ENCODE measurements at places on chromosomes 11 and 22.

DNA sequence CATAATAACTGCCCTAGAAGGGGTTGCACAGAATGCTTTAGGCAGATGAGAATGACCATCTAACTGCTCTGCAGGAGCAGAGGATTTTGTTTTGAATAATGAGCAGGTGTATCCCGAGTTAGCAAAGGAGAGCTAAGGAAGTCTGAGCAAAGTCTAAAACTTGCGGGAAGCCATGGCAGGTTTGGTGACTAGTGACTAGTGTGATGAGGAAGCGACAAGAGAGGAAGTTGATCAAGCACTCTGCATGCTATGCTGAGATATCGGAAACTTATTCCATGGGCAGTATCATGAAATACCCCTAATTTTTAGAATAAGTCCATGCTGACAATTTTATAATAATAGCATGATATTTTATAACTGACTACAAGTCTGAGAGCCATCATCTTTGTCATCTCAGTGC, 12.9 kb downstream of the OLFML1 start:
- DNase-seq: no peak

DNA sequence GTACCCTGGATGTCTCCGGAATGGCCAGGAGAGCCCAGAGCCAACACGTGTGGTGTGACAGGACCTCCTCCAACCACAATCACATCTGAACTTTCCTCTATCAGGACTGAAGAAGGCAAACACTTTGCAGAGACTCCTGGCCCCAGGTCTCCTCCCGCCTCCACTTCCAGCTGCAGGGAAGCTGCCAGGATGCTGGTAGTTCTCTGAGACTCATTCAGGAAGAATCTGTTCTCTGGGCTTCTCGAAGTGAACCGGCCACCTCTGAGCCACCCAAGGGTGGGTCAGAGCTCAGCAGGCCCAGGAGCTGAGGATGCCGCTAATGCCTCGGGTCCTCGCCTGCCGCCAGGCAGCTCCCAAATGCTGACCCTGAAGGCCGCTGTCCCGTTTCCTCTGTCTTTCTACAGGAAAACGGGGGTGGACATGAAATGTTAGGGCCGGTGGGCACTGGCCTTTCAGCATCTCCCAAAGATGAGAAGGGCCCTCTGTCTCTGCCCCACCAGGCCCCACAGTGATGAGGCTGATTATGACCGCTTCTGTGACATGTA, 789.9 kb downstream of the BRD1 start:
- no peak for DNase-seq

- DNase-seq: no peak
Observed at GRCh38 chr11:87259736-87260135, 222.0 kb downstream of the TMEM135 start.

DNA sequence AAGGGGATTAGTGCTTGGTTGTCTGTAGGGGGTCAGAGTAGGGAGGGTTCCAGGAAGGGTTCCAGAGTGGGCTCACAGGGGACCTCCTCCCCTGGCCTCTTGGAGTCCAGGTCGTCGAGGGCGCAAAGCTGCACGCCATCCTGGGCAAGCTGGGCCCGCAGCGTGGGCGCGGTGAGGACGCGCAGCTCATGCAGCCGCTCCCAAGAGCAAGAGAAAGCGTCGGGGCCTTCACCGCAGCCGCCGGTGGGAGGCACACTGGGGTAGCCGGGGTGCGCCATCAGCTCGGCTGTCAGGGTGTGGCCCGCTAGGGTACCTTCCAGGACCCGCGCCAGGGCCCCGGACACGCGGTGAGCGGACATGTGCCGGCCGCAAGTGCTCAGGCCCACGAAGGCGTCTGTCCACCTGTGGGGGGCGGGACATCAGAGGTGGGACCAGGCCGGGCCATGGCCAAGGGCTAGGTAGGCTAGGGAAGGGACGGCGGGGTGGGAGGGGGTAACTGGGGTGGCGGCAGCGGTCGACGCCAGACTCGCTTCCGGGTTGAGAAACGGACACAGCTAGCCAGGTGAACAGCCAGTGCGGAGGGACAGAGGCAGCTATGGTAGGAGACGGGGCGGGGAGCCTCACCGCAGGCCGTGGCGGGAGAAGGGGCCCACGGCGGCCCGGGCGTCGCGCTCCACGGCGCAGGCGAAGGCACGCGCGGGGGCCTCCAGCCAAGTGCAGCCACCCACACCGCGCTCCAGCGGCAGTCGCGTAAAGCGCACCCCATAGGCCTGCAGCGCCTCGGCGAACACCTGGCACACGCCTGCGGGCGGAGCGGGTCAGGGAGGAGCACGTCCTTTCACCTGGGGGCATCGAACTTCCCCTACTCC, 1.2 kb downstream of the YDJC start:
- DNase-seq: no peak

- DNase-seq: no peak
Observed at GRCh38 chr11:36186340-36187175, 102.7 kb downstream of the COMMD9 start.

DNA sequence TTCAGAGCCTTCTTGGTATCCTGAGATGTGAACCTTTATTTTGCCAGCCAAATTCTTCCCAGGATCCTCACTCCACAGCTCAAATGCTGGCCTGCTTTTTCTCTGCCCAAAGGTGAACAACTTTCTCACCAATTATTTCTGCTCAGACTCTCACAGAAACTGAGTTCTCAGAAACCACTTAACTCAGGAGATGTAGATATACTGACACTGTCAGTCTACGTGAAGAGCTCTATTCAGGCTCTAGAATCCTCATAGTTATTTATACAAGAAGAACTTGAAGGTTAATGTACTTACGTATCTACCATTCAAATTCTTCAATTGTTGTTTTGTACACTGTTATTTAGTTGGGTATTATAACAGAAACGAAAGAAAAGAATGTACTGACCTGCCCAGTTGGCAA, 666.1 kb downstream of the CNTN5 start:
- no peak for DNase-seq

GRCh38 chr11:10604340-10604748, 35.9 kb upstream of the LYVE1 start:
- DNase-seq: no peak

- DNase-seq: no peak
Observed at GRCh38 chr22:41966607-41967240, 2.5 kb upstream of the SEPTIN3 start.

GRCh38 chr11:128653801-128654231, 40.1 kb upstream of the FLI1 start:
- DNase-seq: no peak

All from effector memory CD4-positive, alpha-beta T cell (primary cell).